Putamen (tissue), 1 donor: ENCODE measurements at places on chromosomes 13 and 19.

DNA sequence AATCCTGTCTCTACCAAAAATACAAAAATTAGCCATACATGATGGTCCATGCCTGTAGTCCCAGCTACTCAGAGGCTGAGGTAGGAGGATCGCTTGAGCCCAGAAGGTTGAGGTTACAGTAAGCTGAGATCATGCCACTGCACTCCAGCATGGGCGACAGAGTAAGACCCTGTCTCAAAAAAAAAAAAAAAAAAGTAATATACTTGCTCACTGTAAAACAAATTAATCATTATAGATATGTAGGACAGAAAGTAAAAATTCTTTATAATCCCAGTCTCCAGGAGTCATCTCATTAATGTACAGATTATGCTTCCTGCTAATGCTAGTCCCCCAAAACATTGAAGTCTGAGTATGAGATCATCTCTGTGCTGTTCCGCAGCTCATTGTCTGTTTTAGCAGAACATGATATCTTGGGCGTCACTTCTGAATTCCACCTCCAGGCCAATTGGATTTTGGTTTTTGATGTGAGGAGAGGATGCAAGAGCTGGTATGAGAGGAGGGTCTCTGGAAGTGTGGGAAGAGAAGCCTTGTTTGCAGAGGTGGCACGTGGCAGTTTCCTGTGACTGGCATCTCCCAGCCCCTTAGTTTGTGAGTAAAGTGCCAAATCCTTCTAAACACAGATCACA lies 75.4 kb upstream of the NPAS1 start:
- no peak for DNase-seq

DNA sequence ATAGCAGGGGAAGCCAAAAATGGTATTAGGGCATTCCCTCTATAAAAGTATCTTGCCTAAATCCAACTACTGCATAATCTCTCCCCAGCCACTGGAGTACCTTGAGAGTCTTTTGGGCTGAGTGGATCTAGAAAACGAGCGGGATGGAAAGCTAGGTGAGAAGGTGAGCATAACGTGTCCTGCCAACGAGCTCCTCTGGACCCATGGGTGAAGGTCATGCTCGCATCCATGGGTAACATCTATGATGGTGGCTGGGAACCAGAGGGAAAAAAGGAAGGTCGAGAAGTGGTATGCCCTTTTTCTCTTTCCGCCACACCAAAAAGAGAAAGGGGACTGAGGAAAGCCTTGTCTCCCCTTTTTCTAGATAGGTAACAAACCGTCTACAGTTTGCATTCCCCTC lies 63.0 kb downstream of the ZNF208 start:
- no peak for DNase-seq

GRCh38 chr13:96746886-96747285 lies 247.4 kb downstream of the OXGR1 start:
- DNase-seq: no peak

DNA sequence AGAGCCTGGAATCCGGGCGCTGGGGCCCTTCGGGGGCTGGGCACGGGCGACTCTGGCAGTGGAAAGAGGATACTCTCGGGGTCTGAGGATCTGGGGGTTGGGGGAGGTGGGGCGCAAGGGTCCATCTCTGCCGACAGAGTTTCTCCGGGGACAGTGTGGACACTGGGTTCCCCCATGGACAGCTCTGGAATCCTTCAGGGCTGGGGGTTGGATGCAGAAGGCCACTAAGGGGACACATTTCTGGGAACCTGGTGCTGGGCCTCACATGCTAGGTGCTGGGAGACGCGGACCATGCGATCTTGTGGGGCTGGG lies 2.3 kb downstream of the TGFBR3L start:
- no peak for DNase-seq

- no peak for DNase-seq
Observed at GRCh38 chr13:99331881-99332293, 24.7 kb upstream of the GPR183 start.

DNA sequence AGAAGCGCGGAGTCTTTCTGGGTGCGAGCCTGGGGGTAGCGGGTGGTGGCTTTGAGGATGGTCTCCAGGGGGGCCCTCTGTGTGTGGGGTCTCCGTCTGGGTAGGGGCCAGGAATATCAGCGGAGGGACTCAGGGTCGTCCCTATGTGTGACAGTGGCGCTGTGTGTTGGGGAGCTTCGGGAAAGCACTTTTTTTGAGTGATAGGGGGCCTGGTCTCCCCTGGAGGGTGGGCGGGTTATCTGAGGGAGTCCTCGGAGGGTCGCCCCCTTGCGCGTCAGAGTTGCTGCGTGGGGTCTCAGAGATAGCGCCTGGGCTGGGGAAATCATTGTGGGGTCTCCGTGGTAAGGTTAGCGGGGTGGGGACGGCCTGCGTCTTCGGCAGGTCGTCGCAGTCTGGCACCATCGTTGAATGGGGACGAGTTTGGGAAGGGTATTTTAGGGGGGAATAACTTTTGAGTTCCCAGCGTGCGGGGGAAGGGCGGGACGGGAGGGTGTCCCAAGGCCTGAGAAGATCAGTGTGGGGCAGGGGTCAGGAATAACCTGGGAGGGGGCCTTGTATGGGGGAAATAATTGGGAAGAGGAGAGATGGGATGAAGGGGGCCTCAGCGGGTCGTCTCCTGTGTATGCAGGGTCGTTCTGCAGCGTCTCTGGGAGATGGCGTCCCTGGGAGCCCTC lies 857 bp downstream of the IER2 start:
- no peak for DNase-seq

- DNase-seq: no peak
Observed at GRCh38 chr19:13817615-13818371, 22.6 kb downstream of the ZSWIM4 start.

DNA sequence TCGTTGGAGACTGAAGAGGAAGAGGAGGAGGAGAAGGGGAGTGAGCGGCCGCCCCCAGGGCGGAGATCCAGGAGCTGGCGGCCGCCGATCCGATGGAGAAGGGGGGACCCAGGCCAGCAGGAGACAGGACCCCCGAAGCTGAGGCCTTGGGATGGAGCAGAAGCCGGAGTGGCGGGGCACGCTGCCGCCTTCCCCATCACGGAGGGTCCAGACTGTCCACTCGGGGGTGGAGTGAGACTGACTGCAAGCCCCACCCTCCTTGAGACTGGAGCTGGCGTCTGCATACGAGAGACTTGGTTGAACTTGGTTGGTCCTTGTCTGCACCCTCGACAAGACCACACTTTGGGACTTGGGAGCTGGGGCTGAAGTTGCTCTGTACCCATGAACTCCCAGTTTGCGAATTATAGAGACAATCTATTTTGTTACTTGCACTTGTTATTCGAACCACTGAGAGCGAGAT lies 1.8 kb downstream of the GADD45B start:
- DNase-seq: no peak

DNA sequence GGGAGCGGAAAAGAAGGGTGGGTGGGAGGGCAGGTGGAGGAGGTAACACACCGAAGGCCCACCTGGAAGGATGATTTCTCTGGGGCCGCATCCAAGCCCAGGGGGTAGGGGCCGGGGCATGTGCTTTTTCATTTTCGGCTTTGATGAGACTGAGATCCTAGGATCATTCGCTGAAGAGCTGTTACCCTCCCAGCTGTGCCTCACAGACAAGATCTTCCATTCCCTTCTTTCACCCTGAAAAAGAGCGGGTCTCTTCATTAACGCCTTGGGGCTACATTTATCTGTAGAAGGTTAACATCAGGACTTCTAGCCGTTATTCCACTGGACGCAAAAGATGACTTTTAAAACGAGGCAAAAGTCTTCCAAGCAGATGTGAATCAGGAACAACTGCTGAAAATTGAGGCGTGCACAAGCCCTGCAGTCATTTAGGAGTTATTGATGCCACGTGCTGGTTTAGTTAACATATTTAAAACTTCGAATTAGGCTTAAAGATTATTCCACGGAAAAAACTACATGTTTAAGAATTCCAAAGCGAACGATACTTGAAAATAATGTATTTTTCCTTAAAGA lies 1.1 kb downstream of the LMO7 start:
- DNase-seq: no peak

GRCh38 chr19:34588846-34589245 lies 88.1 kb downstream of the SCGB2B2 start:
- DNase-seq: no peak

GRCh38 chr13:51240958-51241357 lies 18.8 kb downstream of the FAM124A start:
- DNase-seq: no peak

GRCh38 chr19:19540064-19540714 lies 2.1 kb downstream of the CILP2 start:
- DNase-seq: peak; percentile 30

- no peak for DNase-seq
Observed at GRCh38 chr13:32176696-32177095, 138.5 kb downstream of the ZAR1L start.

- DNase-seq: no peak
Observed at GRCh38 chr13:75491376-75491775, 9.4 kb upstream of the TBC1D4 start.

DNA sequence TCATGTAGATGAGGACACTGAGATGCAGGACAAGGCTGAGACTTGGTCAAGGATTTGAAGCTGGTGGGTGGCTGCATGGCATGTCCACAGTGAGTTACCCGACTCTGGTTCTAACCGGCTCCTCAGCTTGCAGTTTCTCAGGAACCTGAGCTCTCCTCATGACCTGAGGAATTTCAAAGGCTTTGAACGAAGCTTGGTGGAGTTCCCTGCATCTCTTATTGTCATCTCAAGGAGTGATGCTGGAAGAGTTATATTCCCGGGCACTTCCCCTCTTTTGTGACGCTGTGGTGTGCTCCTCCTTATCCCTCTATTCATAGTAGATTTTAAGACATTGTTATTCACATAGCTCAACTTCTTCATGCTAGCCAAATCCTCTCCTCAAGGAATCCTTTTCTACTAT lies 500.1 kb upstream of the HTR2A start:
- no peak for DNase-seq

DNA sequence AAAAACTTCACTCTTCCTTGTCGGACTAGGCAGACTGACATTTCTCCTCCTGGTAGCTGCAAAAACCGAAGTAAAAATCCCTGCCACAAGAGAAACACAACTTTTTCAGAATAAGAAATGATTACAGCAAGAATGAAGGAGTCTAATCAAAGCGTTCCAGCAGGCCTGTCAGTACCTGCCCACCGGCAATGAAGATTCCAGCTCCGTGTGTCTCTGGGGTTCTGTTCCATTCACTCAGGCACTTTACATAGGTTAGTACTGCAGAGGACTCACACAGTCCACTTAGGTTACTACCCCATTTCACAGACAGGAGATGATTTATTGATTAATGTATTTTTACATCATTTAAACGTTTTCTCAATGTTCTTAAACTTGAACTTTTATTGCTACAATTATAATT lies 275.5 kb downstream of the NHLRC3 start:
- no peak for DNase-seq

DNA sequence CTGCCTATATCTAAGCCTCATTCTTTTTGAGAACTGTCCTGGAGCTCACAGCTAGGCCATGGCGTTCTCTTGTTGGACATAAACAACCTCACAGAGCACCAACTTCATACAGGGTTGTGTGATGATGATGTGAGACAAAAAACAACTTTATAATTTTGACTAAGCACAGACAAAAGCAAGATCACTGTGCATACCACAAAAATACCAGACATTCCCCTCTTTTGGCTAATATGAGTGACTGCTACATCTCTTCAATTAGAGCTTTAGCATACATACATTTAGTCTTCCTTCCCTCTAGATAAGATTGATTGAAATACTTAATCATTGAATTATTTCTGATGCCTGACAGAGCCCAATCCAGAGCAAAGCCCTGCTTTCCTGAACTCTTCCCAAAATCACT lies 8.3 kb downstream of the MAB21L1 start:
- no peak for DNase-seq

GRCh38 chr13:41608111-41608838 lies 150.9 kb downstream of the RGCC start:
- no peak for DNase-seq

- no peak for DNase-seq
Observed at GRCh38 chr13:93899981-93900380, 579.5 kb downstream of the DCT start.

- DNase-seq: no peak
Observed at GRCh38 chr13:67792151-67792676, 562.1 kb upstream of the PCDH9 start.

GRCh38 chr19:19562665-19563347 lies 24.7 kb downstream of the CILP2 start:
- DNase-seq: no peak

- DNase-seq: no peak
Observed at GRCh38 chr19:2791876-2792275, 6.6 kb downstream of the THOP1 start.

GRCh38 chr19:13289295-13289694 lies 139.1 kb downstream of the IER2 start:
- DNase-seq: no peak

GRCh38 chr19:29554149-29554548 lies 28.4 kb downstream of the VSTM2B start:
- DNase-seq: no peak

GRCh38 chr19:35715981-35716800 lies 1.6 kb upstream of the KMT2B start:
- DNase-seq: no peak

DNA sequence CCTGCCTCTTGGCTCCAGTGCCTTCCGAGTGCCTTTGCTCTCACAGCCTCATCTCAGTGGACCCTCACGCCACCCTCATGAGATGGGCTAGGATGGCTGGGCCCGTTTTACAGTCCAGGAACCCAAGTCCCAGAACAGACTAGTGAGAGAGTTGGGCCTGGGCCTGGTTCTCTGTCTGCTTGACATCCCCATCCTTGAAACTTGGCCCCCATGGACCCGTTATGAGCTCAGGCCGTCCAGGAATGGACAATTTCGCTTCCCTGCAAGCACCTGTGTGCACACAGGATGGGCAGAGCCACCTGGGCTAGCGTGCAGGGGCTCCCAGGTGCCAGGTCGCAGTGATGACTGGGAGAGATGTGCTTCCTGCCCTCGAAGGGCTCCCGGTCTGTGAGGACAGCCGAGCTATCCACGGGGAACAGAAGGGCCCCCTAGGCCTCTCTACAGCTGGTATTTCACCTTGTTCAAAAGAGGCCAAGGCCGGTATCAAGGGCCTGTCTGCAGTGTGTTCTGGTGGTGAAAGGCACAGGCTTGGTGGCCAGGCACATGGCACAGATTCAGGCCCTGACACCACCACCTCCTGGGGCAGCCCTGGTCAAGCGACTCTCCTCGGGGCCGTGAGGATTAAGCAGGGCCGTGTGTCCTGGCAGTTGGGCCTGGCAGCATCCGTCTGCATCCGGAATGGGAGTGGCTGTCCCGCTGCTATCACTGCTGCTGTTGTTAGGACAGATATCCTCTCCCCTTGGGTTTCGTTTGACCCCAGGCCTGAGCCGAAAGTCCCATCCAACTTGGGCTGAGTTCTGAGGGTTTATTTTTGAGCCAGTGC lies 38.9 kb downstream of the CAPN12 start:
- no peak for DNase-seq
